Amniotic stem cell (primary cell): ENCODE measurements at places on chromosomes 6 and 20.

DNA sequence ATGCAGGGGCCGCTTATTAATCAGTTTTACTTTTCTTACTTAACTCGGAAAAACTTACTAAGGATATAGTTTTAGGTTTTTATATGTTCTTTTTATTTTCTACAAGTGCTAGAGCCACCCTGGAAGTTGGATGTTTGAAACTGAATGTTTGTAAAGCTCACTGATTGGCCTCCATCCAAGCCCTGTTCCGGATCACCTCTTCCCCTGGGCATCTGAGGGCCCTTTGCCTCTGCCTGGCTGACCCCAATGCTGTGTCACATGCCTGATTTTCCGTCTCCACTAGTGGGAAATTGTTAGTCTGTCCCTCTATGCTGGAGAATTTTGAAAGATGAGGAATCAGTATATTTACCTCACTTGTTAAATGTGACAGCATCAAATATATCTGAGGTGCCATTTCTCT, 79.3 kb downstream of the SLC35F1 start:
- DNase-seq: no peak

- no peak for DNase-seq
Measured at GRCh38 chr6:29954272-29954671, 11.9 kb downstream of the HLA-A start.

DNA sequence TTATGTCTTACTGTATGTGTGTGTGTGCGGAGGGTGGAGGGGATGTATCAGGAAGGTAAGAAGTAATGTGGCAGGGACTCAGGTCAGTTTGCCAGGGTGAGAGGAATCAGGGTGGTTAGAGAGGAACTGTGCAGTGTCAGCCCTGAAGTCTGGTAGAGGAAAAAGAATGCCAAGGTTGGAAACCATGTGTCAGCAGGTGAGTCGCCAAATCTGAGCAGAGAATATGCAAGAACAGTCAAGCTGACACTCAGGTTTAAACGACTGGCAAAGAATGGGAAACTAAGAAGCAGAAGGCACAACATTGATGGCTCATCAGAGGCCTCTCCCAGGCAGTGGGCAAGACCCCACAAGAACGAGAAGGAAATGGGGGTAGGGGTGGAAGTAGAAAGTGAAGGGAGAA, 107.5 kb upstream of the TBX18 start:
- DNase-seq: no peak

GRCh38 chr6:139390447-139390846, 16.0 kb upstream of the CITED2 start:
- DNase-seq: no peak

DNA sequence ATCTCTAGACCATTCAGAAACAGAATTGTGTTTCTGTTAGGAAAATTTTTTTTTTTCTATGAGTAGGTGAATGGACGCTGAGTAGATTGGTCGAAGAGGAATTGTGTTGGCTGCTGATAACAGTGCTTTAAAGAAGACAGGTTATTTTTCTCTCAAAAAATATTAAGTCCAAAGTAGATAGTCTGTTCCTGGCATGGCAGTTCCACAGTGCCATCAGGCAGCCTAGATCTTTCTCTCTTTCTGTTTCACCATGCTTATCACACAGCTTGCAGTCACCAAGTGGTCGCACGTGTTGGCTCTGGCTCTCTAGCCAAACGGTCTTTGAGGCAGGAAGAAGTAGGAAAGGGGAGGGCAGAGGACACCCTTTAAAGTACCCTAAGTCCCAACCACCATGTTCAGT, 22.4 kb upstream of the SERINC3 start:
- no peak for DNase-seq

DNA sequence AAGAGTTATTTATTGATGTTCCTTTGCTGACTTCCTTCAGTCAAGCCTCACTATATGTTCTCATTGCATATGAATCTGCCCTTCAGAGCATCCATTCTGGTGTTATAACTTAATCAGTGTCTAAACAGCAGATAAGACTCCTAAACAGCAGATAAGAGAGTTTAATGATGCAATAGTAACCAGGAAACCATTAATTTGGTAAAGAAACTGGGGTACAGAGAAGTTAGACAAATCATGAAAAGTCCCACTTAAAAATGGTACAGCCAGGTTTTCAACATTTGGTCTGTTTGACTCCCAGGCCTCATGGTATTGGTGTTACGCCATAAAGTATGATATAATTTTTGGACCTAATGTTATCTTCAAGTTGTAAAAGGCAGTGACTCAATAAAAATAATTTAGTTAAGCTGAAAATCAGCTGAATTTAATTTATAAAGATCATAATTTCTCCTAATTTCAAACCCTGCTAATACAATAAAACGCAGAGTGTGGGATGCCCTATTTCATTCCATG, 127.4 kb upstream of the DST start:
- no peak for DNase-seq

GRCh38 chr6:23180504-23181293, 611.3 kb downstream of the HDGFL1 start:
- DNase-seq: no peak

- no peak for DNase-seq
Measured at GRCh38 chr20:22499515-22500166, 84.7 kb downstream of the FOXA2 start.

DNA sequence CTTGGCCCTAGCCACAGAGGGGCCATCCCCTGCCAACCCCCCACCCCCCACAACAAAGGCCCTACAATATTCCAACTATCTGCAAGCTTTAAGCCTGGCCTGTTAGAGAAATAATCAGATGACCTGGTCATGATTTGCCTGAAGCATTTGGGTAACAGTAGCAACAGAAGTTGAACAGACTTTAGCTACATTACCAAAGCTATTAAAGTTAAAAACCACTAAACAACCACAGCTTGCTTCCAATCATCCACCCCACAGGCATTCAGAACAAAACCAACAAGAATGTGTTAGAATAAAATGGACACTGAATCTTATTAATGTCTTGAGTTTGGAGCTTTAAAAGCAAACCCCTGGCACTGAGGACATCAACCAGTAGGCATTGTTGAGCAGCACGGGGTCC, 250.9 kb downstream of the LRFN2 start:
- DNase-seq: no peak

DNA sequence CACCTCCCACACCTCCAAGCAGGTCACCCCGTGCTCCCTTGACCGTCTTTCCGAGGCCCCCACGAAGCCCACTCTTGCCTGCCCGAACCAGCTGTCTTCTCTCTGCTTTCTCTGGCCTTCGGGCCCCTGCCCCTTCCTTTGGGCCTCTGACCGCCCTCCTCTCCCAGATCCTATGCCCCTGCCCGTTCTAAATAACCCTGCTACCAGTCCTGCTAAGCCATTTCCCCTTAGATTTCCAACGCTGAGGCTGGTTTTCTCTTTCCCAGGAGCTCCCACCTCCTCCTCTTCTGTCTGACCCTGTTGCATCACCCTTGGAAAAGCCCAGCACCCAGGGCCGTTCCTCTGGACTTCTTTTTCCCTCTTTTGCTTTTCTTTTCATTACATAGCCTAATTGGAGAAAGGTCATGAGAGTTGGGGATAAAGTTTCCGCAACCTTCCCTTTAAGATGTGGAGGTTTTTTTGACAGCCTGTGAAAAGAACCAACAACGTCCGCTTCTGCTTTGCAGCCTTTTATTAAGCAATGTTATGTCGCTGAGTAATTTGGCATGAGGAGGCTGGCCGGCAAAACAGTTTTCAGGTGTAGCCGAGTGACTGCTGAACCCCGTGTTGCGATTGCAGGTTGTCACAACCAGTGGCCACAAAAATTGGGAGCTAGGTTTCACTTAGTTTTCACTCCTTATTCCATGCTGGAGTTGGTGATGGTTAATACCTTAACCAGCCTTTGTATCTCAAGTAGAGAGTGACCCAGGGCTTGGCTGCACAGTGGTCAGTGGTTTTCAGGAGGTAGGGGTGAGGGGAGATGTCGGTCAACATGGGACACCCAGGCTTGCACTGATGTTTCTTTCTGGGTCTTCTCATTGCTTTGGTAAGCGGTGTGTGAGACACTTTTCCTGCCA, 970 bp downstream of the BLTP3A start:
- peak; percentile 4 for DNase-seq

DNA sequence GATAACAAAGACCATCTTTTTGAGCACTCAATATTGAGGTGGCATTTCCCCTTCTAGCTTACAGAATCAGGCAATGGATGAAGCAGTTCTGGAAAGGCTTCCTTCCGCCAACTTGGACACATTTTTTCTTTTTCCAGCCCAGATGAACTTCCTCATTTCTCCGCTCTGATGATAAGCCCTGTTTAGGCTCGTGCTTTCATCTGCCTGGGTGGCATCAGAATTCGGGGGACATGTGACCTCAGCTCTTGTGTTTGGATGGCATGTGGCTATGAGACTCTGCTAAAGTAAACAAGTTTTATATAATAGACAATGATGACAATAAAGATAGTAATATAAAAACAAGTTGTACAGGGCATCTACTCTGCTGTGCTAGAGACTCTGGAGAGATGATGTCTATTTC, 796.7 kb downstream of the DHX35 start:
- DNase-seq: no peak

DNA sequence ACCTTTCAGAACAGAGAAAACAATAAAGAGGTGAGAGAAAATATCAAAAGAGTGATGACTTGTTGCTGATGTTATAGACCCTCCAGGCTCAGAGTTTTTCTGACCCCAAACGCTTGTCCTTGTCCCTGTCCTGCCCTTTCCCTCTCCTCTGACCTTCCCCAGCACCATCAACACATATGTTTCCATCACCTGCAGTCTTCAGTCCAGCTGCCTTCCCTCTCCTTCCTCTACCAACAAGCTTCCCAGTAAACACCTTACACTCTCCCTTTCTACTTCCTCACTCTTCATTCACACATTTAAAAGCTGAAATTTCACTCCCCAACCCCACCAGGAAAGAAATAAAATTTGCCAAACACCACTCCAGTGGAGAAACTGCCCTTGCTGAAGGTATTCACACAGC, 25.4 kb upstream of the AFDN start:
- no peak for DNase-seq
